ENCODE measurements at places on chromosomes 16 and 17.

- DNase-seq: no peak
Observed at GRCh38 chr17:68981288-68981687, 26.1 kb upstream of the ABCA8 start.

DNA sequence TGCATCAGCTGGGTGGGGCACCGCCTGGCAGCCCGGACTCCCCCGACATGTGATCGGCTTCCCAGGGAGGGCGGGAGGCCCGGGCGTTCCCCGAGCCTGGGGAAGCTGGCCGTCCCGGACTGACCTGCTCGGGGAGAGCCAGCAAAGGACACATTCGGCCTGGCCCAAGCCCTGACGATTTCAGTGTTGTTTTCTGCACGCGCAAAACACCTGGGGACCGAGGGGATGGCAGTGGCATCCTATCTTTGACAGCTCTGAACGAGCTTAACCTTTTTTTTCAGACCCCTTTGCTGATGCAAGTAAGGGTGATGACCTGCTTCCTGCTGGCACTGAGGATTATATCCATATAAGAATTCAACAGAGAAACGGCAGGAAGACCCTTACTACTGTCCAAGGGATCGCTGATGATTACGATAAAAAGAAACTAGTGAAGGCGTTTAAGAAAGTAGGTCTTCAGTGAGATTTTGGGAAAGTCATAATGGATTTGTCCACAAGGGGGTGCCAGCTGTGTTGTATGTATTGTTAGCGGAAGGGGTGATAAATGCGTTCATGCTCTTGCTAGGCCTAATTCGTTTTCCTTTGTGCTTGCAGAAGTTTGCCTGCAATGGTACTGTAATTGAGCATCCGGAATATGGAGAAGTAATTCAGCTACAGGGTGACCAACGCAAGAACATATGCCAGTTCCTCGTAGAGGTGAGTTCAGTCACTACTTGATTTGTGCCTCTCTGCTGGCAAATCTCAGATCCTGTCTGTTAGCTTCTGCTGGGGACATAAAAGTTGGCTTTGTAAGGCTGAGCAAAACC is 1.0 kb downstream of the EIF1 start:
- no peak for DNase-seq

DNA sequence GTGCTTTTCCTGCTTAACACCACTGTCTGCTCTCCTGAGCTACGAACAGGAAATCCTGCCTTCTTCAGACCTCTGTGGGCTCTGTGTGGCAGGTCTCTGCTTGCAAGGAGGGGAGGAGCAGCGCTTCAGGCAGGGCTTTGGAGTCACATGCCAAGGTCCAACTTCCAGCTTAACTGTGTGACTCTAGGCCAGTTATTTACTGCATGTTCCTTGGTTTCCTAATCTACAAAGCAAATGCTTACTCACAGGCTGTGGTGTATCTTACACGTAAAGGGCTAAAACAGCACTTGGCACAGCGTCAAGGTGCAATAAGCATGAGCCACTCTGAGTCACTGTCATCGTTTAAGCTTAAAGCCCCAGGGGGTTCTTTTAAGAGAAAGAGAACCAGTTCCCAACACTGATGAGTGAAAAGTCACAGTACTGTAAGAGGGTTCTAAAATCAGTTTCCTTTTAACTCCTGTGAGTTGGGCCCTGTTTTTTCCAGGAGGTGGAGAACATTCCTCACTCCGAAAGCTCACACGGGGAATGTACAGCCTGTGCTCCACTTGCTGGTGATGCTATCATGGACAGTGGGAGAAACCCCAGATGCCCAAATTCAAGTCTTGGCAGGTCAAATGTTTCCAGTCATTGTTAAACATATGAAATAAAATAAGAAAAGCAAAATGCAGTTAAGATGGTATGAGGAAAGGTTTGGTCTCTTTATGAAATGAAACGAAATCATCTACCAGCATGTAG is 54.1 kb upstream of the BCAR1 start:
- peak; percentile 57 for DNase-seq

GRCh38 chr16:56860226-56861020 is 4.6 kb upstream of the SLC12A3 start:
- no peak for DNase-seq

DNA sequence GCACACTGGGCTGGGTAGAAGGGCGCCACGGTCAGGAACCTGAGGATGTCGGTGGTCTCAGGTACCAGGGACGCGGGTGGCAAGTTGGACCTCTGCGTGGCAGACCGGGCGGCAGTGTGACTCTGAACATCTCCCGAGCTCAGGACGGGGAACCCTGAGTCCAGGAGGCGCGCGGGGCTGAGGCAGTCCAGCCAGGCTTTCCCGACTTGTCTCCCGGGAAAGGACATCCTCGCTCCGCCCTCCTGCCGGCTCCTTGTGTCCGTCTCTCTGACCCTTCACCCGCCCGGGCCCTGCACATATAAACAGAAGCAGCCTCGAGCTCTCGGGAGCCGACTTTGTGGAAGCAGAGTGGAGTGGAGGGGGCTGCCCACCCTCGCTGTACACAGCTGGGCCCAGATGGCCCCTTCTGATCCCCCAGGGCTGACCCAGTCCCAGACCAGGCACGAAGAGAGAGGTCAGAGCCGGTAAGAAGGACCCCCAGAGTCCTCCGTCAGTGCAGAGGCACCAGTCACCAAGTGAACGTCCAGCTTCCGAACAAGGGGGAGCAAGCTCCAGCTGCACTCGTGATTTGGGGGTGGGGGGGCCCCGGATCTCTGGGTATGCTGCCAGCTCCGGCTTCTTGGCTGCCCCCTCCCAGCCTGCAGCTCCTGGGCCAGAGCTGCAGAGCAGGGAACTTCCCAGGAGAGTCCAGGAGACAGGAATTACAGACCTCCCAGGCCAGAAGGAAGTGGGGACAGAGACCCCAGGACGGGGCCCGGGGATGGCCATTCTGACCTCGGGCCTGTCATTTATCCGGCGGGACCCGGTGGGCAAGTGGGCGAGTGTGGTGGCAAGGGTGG is 8.5 kb upstream of the P2RX1 start:
- no peak for DNase-seq

- no peak for DNase-seq
Observed at GRCh38 chr16:57169327-57169726, 16.5 kb downstream of the PSME3IP1 start.

DNA sequence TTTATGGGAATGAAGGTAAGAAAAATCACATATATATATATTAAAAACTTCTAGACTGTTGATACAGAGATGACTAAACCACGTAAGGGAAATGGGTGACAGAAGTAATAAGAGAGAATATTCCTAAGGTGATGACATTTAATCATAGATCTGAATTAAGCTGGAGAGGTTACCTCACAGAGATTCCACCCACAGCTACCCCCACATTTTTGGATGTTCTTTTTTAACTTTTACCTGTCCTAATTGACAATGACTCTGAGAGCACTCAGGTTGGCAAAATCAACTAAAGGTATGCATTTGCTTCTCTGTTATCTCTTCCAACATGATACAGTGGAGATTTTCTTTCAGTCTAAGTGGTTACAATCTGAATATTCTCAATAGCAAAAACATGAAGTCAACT is 1280.6 kb downstream of the CDH11 start:
- DNase-seq: no peak

- no peak for DNase-seq
Observed at GRCh38 chr17:46758614-46759013, 59.9 kb downstream of the WNT3 start.

- DNase-seq: peak; percentile 38
Observed at GRCh38 chr16:12260647-12261262, 284.2 kb downstream of the SNX29 start.

DNA sequence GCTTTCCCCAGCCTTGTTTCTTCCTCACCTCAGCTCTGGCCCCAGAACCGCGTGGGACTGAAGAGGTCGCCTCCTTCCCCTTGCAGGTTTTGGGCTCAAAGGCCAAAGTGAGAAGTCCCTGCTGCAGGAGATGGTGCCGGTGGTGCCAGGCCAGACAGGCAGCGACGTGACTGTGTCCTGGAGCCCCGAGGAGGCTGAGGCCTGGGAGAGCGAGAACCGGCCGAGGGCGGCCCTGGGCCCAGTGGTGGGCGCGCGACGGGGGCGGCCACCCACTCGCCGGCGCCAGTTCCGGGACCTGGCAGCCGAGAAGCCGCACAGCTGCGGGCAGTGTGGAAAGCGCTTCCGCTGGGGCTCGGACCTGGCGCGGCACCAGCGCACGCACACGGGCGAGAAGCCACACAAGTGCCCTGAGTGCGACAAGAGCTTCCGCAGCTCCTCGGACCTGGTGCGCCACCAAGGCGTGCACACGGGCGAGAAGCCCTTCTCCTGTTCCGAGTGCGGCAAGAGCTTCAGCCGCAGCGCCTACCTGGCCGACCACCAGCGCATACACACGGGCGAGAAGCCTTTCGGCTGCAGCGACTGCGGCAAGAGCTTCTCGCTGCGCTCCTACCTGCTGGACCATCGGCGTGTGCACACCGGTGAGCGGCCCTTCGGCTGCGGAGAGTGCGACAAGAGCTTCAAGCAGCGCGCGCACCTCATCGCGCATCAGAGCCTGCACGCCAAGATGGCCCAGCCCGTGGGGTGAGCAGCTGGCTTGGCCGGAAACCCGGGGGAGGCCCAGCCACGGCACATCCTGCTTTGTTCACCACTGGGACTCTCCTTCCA is 6.0 kb downstream of the ZNF213 start:
- DNase-seq: no peak

GRCh38 chr16:6483469-6484033 is 849.1 kb upstream of the RBFOX1 start:
- peak; percentile 66 for DNase-seq

- DNase-seq: no peak
Observed at GRCh38 chr17:33942414-33942813, 312.7 kb upstream of the CCL2 start.

DNA sequence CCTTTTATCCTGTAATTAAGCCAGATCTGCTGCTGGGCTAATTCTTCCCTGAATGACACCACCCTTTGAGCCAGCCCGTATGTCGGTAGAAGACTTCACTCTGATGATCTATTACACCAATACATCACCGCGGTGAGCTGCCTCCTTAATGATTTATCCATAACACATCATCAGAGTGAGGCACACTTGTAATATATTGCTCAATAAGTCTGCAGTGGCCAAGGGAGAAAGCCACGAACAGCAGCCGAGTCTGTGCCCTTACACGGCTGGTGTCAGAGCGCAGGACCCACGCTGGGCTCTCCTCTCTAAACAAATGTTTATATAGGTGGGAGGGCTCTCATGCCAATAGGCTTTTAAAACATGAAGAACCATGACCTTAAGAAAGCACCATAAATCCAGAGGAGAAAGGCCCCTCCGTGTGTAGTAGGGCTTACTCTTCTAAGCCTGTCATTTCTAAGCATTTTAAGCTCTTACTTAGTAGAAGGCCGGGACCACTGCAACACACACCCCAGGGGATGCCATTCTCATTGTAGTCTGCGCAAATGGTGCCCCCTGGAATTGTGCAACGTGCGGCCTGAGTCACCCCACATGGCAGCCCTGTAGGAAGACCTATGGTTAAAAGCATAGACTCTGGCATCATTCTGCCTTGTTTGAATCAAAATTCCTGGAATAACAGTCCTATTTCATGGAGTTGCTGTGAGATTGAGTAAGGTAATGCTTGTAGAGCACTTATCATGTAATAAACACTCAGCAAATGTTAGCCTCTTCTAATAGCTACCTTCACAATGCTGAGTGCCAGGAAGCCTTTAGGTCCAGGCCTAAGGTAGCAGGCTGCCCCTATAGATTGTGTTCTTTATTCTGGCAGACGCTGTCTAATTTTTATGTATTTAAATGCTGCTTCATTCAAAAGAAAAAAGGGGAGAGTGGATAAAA is 26.1 kb downstream of the MRPS23 start:
- DNase-seq: no peak

DNA sequence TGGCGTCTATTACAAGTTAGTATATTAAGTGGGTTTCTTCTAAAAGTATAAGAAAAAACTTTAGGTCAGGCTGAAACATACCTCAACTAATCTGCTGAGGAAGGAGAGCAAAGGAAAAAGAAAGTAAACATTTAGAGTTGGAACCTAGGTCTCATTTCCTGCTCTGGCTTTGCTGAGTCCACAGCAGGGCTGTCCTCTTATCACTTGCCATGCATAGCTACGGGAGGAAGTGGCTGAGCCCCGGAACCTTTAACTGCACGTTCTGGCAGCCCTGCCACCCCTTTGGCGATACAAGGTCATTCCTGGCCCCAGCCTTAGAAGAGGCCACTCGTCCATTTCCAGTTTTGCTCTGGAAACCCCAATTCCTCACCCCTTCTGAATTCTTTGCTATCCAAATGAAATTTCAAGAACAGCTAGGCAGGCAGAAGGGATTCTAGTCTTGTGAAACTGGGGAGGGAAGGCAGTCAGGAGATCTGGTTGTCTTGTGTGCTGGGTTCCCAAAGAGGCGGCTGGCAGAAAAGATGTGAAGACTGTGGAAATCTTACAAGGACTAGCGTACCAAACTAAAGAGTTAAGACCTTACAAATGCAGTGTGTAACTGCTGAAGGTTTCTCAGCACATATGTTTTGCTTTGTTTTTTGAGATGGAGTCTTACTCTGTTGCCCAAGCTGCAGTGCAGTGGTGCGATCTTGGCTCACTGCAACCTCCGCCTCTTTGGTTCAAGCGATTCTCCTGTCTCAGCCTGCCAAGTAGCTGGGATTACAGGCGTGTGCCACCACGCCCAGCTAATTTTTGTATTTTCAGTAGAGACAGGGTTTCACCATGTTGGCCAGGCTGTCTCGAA is 19.1 kb downstream of the WIPI1 start:
- DNase-seq: no peak

GRCh38 chr16:56258508-56259424 is 67.5 kb downstream of the GNAO1 start:
- no peak for DNase-seq

DNA sequence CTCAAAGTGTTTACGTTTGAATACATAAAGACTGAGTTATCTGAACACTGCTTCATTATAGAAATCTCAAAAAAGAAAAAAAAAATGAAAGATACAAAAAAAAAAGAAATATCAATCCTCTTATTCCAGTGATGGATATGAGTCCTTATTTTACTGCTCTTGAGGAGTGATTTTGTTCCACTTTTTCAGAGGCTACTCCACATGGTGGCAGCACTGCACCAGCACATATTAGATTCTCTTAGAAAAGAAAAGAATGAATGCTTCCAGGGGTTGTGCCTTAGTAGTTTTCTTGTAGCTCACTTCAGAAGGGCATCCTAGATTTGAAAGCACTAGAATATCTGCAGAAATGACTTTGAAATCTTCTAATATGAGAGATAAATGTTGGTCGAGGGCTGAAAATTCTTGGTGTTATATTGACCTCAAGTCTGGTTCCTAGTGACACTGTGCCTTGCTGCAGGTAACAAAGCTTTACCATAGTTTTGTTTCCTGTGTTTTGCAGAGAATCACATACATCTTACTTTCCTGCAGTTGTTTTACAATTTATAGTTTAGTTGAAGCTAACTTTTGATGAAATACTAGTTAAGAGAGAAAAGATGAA is 25.9 kb downstream of the AP2B1 start:
- peak; percentile 22 for DNase-seq

DNA sequence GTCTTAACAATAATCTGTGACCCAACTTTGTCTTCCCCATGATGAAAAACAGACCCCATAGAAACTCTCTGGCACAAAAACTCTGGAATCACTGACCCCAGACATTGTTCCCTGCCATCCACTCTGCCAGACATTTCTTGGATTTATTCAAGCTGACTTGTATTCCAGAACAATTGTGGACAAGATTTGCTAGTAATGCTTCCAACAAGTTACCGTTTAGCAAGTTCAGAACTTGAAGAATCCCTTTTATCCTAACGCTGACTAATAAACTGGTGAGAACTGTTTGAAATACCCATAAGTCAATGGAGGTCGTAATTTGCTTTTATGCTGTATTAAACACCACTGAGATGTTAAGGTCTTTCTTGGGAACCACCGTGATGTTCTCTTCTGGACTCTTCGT is 10.5 kb downstream of the HSBP1 start:
- DNase-seq: no peak

GRCh38 chr17:70405492-70406220 is 236.3 kb downstream of the KCNJ2 start:
- no peak for DNase-seq

GRCh38 chr17:60622961-60623360 is 23.0 kb downstream of the PPM1D start:
- DNase-seq: no peak
